ENCODE measurements at places on chromosomes 2 and 18.

DNA sequence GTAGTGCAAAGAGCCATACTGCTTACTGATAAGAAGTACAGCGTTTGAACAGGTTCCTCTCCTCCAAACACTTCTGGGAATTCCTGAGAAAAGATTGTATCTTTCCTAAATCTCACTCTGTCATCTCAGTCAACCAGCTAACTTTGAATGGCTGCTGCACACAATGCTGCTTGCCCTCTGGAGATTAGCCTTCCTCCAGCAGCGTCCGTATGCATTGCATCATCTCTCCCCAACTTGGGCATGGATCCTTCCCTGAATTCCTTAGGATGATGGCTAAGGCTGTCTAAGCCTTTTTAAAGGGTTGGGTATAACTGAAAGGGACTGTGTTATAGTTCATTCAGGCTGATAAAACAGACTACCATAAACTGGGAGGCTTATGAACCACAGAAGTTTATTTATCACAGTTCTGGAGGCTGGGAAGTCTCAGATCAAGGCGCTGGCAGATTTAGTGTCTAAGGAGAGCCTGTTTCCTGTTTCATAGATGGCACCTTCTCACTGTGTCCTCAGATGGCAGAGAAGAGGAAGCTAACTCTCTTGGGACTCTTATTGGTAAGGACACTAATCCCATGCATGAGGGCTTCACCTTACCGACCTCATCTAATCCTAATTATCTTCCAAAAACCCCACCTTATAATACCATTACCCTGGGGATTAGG, 105.3 kb downstream of the PAX3 start:
- DNase-seq, result peak; percentile 35

- DNase-seq, result no peak
These were observed 15.9 kb downstream of the ARHGEF4 start for GRCh38 chr2:130852521-130853115.

GRCh38 chr18:61643884-61644647, 248.7 kb downstream of the RNF152 start:
- no peak for DNase-seq

- DNase-seq, result peak; percentile 43
These were observed 22.9 kb upstream of the NCKAP5 start for GRCh38 chr2:133591164-133591563.

DNA sequence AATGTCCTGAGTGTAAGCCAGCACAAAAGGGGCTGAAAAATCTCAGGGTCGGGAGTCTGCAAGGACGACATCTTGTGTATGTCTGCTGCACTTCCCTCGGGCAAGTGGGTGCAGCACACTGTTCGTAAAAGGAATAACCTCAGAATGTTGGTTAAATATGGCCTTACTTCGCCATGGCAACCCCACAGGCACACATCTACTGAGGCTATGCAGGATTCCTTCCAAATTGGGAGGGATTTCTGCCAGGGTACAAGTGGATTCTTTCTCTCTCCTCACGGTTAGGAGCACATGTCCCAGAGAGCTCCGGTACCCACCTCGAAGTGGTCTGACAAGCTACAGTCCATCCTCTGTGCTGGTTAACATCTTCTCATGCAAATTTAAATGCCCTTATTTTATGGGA, 277.7 kb upstream of the PXDN start:
- no peak for DNase-seq

- no peak for DNase-seq
These were observed 38.9 kb downstream of the HS6ST1 start for GRCh38 chr2:128279786-128280157.

- no peak for DNase-seq
These were observed 694.6 kb downstream of the CPS1 start for GRCh38 chr2:211251016-211251415.

- DNase-seq, result no peak
These were observed 5.6 kb downstream of the PPP4R1 start for GRCh38 chr18:9608728-9609127.

- DNase-seq, result peak; percentile 74
These were observed 12.4 kb upstream of the GMCL1 start for GRCh38 chr2:69816923-69817542.

GRCh38 chr2:105765415-105766299, 20.9 kb downstream of the NCK2 start:
- DNase-seq, result no peak

DNA sequence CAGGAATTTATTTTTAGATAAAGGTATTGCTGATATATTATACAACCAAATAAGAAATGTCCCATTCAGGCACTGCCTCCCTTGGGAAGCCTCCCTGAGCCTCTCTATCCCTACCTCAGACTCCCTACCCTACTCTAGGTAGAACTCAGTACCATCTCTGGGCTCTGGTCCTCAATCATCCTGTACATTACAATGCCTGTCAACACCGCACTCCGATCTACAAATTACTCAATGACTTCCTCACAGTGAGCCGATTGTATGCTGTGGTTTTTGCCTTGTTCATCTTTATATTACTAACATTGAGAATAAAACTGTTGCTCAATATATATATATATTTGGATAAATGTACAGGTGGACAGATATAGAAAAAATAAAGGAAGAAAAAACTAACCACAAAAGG, 207.5 kb downstream of the STK39 start:
- DNase-seq, result no peak

- no peak for DNase-seq
These were observed 110.0 kb downstream of the LNPK start for GRCh38 chr2:175892046-175892445.

DNA sequence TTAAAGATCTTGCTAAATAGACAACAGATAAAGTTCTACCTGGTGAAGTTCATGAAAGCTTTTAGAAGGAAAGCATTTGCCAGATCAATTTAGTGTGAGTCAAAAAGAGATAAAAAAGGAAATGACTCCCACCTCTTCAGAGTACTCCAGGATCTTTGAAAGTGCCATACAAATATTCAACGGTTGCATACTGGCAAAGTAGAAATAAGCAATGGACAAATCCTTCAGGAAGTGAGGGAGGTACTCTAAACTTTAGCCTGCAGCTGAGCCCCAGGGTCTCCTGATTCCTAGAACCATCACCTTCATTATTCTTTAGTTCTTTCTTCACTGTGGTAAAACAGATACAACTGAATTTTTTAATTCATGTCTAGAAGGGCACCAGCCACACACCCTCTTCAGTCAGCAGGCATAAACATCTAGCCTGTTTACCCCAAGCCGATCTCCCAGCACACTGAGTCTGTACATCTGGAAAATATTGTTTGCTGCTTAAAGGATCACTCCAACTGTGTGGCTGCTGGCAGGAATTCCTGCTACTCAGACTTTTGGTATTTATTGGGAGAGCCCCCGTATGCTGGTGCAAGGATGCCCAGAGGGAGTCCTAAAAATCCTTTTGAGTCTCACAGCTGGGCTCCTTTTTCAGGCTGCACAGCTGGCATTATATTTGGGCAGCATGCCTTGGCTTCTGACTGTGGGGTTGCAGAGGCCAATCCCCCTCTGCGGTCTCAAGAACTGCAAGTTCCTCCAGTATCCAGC, 72.3 kb upstream of the SESTD1 start:
- peak; percentile 8 for DNase-seq

DNA sequence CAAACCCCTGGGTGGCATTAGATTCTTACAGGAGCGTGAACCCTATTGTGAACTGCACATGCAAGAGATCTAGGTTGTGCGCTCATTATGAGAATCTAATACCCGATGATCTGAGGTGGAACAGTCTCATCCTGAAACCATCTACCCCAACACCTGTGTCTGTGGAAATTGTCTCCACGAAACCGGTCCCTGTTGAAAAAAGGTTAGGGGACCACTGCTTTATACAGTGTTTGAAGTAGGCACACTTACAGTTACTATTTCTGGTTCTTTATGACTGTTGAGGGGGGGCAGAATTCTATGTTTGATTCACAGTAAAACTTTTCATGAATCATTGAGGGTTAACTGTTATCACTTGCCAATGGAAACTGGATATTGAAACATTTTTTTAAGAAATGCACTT, 72.0 kb downstream of the RIF1 start:
- DNase-seq, result no peak

GRCh38 chr2:74292751-74293150, 50.5 kb downstream of the SLC4A5 start:
- DNase-seq, result no peak

GRCh38 chr18:62336618-62337017, 11.5 kb downstream of the TNFRSF11A start:
- DNase-seq, result no peak

DNA sequence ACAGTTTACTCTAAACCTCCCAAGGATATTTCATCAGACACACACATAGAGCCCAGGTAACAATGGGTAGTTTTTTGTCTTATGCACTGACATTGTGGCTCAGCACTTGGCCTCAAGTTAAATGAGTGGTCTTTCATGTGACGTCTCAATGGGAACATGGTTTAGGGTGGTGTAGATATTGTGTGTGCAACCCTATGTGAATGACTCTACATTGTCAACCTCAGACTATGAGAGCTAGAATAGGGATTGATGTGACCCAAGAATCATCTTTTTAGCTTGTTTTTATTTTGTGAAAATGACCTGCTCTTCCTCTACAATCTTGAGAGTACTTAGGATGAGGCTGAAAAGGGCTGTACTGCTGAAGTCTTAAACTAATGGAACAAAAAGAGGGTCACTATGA, 86.2 kb downstream of the SCN1A start:
- DNase-seq, result no peak

- no peak for DNase-seq
These were observed 25.3 kb upstream of the RUFY4 start for GRCh38 chr2:218043701-218044109.

- peak; percentile 34 for DNase-seq
These were observed 92.3 kb downstream of the PRKCE start for GRCh38 chr2:45743531-45744396.

DNA sequence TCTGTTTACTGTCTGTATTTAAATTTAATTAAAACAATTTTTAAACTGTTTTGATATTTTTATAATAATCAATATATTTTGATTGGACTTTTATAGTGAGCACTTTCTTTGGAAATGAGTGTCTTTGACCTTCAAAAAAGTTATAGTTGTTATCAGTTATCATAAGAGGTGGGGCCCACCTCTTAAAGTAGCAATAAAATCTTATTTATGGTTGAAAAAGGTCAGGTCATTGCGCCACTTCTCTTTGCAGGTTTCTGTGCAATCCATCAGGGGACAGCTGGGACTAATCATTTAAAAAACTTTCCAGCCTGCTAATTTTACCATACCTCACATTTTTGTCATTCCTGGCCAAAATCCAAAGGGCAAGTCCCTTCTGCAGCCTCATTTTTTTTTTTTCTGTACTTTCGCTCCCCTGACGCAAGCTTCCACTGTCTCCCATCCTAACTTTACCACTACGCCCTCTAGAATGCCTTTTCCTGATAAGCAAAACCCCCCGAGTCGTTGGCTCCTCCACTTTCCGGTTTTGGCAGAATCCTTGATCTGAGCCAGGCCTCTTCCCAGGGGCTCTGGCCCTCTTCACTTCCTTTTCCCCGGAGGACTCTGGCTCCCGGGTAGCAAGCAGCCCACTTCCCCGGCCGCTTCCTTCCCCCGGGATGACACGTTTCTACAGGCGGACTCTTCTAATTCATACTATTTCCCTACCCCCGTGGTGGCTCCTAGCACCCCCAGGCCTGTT, 1.1 kb upstream of the SEH1L start:
- DNase-seq, result peak; percentile 57

- DNase-seq, result no peak
These were observed 605.3 kb downstream of the ARHGAP15 start for GRCh38 chr2:143734507-143734906.

DNA sequence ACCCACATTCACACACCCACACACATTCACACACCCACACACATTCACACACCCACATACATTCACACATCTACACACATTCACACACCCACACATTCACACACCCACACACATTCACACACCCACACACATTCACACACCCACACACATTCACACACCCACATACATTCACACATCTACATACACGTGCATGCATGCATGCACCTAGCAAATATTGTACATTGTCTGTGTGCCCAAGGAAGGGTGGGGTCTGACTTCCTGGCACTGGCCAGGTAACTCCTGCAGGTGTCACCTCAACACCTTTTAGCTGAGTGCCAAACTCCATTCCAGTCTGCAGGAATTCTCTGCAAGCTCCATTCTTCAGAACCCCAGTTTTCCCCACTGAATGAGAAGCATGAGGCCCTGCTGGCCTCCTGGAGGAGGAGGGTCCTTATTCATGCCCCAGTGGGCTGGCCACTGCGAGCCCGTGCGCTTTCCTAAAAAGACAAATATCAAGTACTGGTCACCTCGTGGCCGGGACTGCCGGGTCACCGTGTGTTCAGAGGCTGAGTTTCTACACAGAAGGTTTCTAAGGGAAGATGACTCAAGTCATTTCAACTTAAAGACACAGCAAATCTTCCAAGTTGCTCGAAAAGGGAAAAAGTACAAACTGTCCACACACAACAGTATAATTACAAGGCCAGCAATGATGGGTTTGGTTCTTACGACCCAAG, 131.5 kb downstream of the HDAC4 start:
- DNase-seq, result no peak

DNA sequence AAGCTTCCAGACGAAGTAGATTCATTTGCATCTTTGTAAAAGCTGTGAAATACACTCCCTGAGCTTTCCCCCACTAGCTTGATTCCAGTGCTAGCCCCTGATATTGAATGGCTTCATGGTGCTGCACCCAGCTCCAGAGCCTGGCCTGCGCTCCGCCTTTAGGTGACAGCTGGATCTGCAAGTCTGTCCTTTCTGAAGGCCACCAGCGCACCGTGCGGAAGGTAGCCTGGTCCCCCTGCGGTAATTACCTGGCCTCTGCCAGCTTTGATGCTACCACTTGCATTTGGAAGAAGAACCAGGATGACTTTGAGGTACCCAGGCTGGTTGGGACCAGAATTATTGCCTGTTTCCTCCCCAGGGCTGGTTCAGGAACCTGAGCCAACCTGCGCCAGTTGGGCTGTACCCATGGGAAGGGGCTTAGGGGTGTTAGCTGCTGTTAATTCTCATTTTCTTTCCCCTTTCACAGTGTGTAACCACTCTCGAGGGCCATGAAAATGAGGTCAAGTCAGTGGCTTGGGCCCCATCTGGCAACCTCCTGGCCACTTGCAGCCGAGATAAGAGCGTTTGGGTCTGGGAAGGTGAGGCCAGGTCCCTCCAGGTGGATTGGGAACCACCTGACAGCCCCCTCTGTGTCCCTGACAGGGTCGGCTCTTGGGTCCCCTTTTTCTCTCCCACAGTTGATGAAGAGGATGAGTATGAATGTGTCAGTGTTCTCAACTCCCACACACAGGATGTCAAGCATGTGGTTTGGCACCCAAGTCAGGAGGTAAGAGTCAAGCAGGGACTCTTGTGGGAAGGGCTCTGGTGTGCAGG, 1.3 kb downstream of the CIAO1 start:
- peak; percentile 36 for DNase-seq

DNA sequence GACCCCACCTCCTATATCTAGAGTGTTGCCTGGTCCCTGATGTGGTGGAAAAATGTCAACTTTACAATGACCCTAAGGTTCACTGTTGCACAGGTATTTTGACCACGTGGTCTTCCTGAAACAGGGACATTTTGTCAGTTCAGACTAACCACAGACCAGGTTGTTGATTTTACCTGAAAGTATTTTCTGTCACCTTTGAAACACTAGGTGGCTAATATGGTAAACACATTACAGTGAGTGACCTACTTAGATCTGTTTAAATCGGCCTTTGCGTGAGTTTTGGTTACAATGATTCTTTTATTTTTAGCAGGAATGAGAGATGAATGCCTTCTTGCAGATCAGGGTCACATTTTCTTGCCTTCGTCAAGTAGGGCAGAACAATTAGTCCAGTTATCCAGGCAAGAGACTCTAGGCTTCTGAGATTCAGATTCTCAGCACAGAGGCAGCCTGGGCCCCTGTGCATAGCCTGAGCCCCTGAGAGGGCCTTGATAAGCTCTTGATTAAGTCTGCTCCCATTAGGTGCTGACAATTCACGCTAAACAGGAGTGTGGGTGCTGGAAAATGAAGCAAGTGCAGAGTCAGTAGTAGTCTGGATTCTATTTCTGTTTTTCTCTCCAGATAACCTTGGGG, 226.2 kb downstream of the KCNS3 start:
- no peak for DNase-seq

Data from H4 (cell line).